GM23248 (cell line): ENCODE measurements at places on chromosomes 5 and 9.
A peak's percentile ranks its signal among the peaks of the same experiment; 100 is the strongest.

GRCh38 chr5:141914199-141914743 lies 9.4 kb upstream of the DELE1 start:
- DNase-seq: peak; percentile 60

DNA sequence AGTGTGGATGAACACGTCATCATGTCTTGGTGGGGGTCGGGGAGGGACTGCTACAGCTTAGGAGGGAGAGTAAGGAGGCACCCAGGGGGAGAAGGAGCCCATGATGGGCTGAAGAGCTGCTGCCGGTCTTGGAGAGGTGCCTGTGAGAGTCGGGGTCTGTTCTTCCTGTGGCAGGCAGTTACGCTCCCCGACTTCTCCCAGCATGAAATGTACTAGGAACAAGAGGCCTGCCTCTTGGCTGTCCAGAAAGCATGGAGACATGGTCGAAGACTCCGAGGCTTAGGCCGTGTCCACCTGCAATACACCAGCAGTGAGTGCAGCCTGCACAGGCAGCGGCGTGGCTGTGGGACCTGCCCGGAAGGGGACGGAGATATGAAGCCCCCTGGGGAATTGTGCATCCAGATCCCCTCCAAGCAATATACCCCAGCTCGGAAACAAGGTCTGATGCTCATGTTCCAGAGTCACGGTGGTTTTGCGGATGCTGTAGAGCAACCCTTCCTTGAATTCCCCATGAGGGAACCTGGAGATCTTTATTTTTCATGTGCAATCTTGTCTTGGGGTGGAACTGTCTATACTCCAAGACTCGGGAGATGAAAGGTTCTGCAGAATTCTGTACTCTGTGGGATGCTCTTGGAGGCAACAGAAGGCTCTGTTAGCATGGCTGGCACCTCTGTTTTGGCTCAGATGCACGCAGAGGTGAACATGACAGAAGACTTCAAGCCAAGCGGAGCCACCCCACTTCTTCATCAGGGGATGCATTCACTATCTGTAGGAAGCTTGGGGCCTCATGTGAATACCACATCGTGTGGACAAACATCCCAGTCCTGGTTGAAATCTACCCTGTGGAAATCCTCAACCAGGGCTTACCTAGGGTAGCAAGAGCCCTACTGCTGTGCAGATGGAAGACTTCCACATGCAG lies 374.9 kb upstream of the IRX4 start:
- DNase-seq: no peak

DNA sequence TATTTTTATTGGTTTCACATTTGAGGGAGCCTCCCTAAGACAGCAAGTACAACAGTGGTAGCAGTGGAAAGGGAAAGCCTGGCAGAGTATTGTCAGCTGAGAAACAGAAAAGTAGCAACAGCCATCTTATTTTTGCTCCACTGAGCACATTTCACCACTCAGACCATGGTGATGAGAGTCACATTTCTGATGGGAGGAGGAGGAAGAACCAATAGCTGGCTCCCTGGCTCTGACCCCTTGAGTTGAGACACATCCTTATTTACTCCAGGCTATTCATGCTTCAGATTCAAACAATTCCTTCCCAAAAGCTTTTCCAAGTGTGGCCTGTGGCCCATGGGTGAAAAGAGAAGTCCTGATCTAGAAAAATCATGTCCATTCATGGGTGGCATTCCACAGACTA lies 236.3 kb downstream of the ARHGAP26 start:
- peak; percentile 11 for DNase-seq

- DNase-seq: peak; percentile 6
These were observed 7.9 kb upstream of the ZNF608 start for GRCh38 chr5:124754206-124754927.

DNA sequence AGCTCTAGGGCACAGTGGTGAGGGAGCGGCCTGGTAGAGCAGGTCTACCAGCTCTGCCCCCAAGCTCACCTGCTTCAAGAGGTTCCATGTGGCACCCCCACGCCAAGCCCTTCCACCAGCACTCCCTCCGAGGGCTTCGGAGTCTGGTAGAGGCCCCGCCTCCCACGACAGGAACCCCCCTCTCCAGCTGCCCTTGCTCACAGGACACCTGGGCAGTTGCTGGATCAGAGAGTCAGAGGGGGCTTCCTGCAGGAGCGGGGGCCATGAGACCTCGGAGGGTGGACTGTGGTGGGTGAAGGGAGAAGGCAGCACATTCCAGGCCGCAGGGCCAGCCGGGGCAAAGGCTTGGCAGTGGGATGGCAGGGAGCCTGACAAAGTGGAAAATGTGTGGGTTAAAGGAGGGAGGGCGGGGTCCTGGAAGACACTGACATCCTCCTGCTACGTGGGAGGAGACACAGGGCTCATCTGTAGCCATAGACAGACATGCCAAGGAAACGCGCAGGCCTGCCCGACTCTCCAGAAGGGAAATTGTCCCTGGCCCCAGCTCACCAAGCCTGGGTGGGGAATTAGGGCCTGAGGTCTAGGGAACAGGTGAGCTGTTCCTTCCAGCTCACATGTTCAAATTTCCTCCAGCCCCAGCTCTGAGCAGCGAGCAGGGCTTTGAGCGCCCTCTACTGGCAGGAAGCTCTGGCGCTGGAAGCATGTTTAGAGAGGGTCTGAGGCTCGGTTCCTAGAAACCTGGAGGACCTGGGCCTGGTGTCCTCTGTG lies 74.2 kb downstream of the NTNG2 start:
- DNase-seq: peak; percentile 73

- DNase-seq: peak; percentile 63
These were observed 20.0 kb downstream of the OGN start for GRCh38 chr9:92384375-92384774.

DNA sequence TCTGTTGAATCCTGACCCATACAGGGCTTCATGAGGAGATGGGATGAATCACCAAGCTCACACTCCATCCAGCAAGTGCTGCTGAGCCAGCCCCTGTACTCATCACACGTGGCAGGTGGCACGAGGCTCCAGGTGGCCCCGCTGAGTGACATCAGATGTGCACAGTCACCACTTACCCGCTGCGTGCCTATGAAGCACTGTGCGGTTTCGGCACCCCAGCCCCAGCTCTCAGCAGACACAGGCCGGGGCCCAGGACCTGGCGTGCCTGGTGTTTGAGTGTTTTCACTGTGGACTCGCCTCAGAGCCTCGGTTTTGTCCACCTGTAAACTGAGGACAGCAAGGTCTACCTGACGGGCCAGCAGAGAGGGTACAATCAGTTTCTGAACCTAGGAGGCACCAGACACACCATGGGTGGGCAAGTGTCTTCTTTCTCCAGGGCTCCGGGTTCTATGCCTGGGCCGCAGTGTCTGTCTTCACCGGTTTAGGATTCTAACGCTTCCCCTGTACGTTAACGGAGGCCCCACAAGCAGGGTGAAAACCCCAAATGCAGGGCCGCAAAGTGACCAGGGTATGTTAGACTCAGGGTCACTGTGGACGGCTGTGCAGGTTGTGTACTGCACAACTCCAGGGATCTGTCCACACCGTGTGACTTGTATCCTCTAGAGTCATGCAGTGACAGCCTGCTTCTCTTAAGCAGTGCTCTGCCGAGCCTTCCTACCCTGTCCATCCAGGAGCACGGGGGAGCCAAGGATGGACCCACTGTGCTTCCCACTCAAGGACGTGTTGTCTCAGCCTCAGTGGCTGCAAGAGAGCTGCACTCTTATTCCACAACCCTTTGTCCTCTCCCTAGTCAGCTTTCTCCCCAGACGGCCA lies 44.3 kb upstream of the COL5A1 start:
- DNase-seq: peak; percentile 44

DNA sequence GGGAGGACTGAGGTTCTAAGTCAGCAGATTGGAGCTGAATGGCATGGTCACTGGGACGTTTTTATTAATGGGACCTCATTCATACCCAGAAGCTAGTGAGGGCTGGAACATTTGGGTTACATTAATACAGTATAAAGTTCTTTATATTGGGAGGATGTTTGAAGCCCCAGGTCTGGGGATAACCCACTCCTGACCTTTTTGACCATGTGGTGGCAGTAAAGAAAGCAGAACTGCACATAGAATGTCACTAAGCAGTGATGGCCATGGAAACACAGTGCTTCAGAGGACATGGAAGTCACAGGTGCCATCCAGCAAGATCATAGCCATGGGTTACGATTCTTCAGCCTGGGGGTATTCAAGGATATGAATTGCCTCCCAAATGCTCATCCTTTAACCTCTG lies 176.0 kb downstream of the ATP10B start:
- DNase-seq: no peak

GRCh38 chr9:2228641-2229040 lies 213.5 kb downstream of the SMARCA2 start:
- DNase-seq: no peak
